ENCODE measurements at places on chromosomes 1 and 21.

- DNase-seq = no peak
Observed at GRCh38 chr1:235054466-235054865, 74.2 kb downstream of the TOMM20 start.

- DNase-seq = no peak
Observed at GRCh38 chr1:156104861-156105832, 9.4 kb upstream of the LMNA start.

DNA sequence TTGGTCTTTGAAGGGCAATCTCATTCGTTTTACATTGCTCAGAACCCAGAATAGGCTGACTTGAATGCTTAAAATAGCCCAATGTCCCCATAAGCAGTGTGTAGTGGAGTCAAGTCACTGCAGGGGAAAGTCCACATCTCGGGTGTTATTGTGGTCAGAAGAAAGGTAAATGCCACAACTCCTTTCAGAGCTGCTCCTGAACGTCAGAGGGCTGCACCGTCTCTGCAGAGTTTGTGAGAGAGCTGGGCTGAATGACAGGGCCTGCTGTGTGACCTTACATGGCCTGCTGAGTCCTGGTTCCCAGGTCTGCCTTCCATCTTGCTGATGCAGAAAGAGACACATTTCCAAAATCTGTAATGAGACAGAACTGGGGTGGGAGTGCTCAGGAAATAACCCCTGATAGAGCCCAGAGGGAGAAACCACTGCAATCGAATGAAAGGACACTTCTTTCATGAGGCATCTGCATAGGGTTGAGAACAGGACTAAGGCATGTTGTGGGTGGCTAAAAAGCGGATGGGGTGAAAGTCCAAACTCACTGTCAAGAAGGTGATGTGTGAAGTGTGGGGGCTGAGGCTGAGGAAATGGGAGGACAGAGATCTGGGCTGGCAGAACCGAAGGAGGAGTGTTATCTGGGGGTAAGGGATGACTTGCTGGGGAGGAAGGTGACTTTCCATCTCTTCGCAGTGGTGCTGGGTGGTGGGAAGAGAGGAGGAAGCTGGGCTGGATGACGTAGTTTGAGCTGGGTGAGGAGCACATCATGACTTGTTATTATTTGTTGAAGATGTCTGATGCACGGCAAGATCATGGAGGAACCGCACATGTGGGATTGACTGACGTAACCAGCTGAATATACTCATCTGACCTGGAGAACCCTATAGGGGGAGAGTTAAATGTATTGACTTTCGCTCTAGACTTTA lies 33.7 kb downstream of the XCL2 start:
- no peak for DNase-seq

DNA sequence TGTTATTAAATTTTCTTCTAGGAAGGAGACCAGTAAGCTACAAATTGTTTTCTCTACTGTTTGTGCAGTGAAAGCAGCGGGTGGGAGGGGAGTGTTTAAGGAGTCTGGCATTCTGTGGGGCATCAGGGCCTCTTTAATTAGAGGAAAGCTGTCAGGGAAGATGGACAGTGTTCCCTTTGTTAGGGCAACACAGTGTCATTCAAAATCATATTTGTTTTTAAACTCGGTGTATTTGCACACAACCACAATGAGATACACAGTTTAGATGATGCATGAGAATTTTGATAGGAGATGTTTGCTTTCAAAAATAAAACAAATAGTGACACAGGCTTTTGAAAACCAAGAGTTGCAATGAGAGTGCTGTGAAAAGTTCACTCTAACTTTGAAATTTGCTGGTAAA lies 15.1 kb upstream of the ST6GALNAC3 start:
- no peak for DNase-seq

- no peak for DNase-seq
Observed at GRCh38 chr1:204967451-204967850, 75.6 kb upstream of the CNTN2 start.

- peak; percentile 7 for DNase-seq
Observed at GRCh38 chr1:3831689-3832088, 25.3 kb downstream of the CEP104 start.

- no peak for DNase-seq
Observed at GRCh38 chr1:200512191-200512590, 102.4 kb upstream of the ZNF281 start.

GRCh38 chr1:245961137-245961540 lies 545.9 kb downstream of the SMYD3 start:
- peak; percentile 69 for DNase-seq

GRCh38 chr1:72006092-72006491 lies 276.2 kb downstream of the NEGR1 start:
- no peak for DNase-seq

GRCh38 chr1:52190500-52191252 lies 48.8 kb downstream of the ZFYVE9 start:
- no peak for DNase-seq

DNA sequence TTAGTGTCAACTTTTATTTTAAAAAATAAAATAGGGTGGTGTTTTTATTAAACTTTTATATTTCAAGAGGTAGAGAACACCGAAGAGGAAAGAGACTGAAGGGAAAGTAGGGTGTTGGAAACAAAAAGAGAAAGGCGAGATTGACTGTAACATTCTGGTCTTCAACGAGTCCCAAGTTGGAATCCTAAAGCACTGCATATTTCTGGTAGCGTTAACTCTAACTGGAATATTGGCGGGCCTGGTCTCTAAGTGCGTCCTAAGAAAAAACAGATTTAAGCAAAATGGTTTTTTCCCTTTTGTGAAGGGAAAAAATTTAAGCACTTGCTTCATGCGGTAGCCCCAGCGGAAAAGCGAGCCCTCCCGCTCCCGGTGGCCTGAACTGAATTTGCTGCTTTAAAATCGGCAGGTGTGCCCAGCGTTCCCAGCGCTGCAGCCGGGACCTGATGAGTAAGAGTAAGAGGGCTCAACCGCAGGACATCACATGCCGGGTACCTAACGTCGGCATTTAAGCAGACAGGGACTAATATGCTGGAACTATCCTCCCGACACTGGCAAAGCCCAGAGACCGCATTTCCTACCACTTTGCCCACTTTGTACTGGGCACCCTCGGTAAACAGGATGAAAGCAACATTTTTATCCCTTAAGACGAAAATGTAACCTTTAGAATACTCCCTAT lies 30.5 kb upstream of the NFIA start:
- DNase-seq = no peak

- DNase-seq = no peak
Observed at GRCh38 chr1:58155418-58156123, 391.0 kb downstream of the OMA1 start.

DNA sequence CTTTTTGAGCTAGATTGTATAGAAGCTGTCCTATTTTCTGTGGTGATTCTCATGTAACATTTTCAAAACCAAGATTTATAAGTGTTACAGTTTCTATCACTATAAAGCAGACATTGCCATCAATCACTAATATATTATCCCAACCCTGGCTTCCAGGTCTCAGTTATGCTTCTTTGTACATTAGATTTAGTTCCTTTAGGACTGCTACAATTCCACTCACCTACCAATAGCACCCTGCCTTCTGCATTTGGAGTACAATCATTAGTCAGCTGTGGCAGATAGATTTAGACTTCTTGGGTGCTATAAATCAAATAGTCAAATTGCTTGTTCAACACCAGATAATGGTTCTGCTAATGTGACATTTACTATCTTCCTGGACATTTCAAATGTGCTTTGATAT lies 281.6 kb downstream of the BRINP3 start:
- DNase-seq = no peak

DNA sequence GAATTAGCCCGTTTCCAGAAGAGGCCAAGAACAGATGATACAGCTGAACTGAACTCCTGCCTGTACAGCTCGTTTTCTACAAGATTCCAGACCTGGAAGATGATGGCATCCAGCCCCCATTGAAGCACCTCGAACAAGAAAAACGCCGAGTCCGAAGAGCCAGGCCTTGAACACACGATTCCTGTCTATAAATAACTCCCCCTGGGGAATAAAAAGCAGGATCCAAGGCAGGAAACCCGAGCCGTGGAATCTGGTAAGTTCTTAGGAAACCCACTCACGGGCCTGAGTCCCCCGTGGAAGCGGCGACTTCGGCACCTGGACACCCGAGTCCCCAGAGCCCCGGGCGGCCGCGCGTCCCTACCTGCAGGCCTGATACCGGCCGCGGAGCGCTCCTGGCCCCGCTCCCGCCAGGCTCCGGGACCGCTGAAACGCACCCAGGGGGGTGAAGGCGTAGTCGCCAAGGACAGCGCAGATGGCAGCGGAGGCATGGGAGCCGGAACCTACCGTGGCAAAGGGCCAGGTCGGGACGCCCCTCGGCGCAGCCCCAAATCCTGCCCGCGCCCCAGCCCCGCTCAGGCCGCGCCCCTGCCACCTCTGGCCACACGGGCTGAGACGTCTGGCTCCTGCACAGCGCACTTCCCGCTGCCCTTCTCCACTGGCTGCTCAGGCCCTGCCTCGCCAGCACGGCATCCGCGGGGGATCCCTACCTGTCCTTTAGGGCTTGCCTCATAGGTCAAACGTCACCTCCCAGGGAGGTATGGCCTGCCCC lies 14.0 kb upstream of the HLCS start:
- DNase-seq = no peak

GRCh38 chr1:117600325-117600943 lies 5.4 kb upstream of the TENT5C start:
- DNase-seq = no peak

GRCh38 chr1:208061632-208062031 lies 150.7 kb upstream of the CD34 start:
- no peak for DNase-seq

DNA sequence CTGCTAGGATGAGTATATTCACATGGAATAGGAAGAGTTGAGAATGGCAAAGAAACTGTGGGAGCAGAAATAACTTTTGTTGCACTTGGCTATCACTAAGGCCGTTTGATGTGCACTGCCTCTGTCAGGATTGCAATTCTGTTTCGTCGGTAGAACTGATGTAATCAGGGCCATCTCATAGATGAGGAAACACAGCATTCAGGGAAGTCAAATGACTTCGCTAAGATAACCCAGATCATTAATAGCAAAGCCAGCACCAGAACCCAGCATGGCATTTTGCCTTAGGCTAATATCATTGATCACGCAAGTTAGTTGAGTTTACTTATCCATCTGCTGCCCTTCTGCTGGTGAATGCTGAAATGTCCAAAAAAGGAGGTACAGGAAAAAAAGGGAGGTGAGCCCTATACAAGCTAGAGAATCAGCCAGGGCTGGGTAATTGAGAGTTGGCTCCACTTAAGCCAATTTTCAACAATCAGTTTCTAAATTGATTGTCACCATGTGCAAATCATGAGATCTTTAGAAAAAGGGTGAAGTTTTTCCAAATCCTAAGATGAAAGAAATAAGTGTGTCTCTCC lies 7.6 kb downstream of the RASSF5 start:
- no peak for DNase-seq

- no peak for DNase-seq
Observed at GRCh38 chr1:182974506-182975191, 21.7 kb upstream of the SHCBP1L start.

DNA sequence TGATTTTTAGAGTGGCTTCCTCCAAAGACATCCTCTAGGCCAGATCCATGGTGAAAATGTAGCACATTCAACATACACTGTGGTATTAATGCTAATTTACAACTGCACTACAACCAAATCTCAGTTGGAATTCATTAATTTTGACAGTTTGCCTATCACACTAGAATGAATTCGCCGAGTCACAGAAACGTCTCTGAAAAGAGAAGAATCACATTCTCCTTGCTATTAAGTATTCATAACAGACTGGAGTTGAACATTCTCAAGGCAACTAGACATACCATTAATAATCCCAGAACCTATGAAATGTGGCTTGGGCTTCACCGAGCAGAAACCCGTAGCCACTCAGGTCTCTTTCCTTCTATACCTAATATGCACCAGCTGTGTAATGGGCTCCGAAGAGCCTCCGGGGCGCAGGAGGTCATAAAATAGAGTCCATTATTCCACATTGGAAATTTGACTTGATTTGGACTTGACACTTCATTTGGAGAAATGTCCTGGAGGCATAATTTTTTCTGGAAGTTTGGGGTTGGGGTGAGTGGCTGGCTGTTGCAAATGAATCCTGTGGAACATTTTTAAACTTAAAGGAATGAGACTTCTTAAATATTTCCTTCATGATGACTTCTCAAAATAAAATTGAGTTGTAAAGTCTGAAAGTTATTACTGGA lies 117.1 kb downstream of the DSCAM start:
- DNase-seq = no peak

DNA sequence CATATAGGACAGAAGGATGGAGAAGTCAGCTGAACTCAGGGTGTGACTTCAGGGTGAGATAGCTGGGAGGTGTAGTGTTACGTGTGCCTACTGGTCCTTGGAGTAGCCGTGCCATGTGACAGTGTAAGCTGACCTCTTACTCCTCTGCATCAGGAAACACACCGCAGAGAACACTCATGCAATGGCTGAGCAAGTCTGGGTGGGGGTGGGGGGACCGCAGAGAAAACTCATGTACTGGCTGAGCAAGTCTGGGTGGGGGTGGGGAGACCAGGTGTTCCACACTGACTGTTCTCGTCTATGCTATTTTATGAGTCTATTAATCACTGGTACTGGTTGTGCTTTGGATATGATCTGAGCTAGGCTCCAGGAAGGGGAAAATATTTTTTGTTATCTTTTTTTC lies 233.1 kb downstream of the PAPPA2 start:
- no peak for DNase-seq

GRCh38 chr1:109787211-109787844 lies 23.6 kb upstream of the EPS8L3 start:
- DNase-seq = no peak

- no peak for DNase-seq
Observed at GRCh38 chr21:31502537-31503143, 156.9 kb upstream of the SOD1 start.

DNA sequence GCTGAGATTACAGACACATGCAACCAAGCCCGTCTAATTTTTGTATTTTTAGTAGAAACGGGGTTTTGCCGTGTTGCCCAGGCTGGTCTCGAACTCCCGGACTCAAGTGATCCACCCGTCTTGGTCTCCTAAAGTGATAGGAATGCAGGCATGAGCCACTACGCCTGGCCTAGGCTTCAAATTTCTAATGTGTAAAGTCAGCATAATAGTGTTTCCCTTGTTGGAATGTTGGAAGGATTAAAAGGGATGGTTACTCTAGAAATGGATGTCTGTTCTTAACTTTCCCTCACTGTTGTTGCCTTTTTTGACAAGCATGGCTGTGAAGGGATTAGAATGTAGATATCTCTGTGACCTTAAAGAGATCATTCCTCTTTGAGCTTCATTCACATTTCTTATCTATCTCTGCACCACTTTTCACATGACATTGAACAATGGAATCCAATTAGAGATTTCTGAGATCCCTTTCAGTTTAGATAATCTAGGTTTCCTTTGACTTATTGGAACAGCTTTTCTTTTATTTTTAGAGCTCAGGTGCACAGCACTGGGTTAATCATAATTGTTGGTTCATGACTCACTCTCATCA lies 33.7 kb downstream of the NFASC start:
- DNase-seq = no peak

All from fibroblast of skin of left biceps (primary cell).